ENCODE measurements at places on chromosomes 3 and 15.
A peak's percentile ranks its signal among the peaks of the same experiment; 100 is the strongest.

DNA sequence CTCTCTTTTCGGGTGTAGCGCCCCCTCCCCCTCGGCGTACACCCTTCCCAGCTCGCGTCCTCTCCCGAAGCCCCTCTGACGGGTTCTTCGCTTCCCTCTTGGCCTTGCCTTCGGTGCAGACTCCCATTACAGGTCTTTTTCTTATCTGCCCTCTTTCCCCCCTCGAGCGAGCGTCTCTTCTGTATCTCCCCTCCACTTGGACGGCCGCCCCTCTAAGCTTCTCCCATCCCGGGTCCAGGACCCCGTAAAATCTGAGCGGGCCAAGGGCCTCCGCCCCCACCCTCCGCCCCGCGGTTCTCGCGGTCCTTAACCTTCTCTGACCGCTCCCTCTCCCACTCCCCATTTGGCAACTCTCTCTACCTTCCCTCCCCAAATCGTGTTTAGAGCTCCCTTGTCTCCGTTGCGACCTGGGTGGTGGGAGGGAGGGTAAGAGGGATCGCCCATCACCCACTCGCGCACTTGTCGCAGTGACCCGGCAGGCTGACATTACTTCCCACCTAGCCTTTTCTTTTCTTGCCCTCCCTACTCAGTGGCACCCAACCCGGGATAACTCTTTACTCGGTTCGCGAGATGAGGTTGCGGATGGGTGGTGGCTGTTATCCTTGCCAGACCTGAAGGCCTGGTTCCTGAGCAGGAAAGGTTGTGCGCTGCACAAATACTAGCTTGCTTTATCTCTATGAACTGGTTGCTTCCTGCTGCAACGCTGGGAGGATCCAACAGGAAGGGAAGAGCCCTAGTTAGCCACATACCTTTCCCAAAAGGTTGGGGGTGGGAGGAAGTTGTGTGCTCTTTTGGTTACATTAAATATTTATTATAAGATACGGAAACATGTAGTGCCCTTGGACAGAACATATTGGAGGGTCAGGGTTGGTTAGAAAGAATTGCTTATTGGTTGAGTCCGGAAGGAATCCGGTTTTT, 922 bp downstream of the RAB11A start:
- DNase-seq = peak; percentile 15

- no peak for DNase-seq
Observed at GRCh38 chr3:869734-870133, 223.1 kb upstream of the CNTN6 start.

DNA sequence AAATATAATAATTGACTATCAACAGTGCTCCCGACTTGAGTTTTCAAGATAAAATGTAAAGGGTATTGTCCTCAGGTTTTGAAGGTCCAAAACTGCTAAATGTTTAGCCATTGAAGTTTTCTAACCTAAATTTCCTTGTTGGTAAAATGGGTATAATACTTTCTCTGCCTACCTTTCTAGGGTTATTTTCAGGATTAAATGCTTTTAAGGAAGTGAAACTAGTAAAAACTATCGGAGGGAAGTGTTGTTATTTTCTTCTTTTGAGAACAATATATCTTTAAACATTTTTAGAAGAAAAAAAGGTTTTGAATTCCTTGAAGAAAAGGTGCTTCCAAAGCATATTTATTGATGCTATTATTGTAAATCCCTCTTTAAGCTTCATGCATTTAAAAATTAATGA, 67.3 kb downstream of the FILIP1L start:
- DNase-seq = no peak

GRCh38 chr3:145118303-145118702, 1042.7 kb downstream of the PLOD2 start:
- DNase-seq = no peak

GRCh38 chr3:86993704-86994103, 2.8 kb upstream of the VGLL3 start:
- no peak for DNase-seq

- peak; percentile 21 for DNase-seq
Observed at GRCh38 chr3:196537319-196537984, 22.3 kb upstream of the SMCO1 start.

- no peak for DNase-seq
Observed at GRCh38 chr3:32335365-32336112, 56.1 kb upstream of the CMTM7 start.

DNA sequence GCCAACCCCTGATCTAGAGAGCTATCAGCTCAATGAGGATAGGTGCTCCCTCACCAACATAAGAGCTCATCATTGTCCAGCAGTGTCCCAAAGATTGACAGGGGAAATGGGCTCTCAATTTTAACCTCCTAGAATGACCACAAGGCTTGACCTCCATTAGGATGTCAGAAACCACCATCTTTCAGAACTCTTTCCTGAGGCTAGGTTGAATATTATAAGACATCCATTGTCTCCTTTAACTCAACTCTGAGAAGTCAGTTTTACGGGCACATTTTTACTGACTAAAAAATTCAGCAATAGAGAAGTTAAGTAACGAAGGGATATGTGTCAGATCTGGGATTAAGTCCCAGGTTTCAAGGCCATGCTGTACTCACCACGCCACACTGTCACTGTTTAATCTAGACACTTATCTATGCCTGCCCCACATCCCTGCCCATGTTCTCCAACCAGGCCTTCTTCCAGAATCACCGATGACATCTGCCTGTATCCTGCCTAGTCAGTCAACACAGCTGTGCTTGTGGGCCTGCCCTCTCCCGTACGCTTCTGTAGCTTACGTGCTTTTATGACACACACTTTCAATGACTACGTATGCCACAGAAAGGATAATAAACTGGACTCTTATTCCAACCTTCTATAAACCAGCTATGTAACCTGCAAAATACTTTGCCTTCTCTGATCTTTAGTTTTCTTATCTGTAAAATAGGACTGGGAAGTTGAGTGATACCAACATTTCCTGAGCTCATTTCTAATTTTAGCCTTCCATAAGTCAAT, 17.1 kb upstream of the MUC13 start:
- no peak for DNase-seq

- DNase-seq = peak; percentile 35
Observed at GRCh38 chr15:80695911-80696661, 976 bp downstream of the ABHD17C start.

DNA sequence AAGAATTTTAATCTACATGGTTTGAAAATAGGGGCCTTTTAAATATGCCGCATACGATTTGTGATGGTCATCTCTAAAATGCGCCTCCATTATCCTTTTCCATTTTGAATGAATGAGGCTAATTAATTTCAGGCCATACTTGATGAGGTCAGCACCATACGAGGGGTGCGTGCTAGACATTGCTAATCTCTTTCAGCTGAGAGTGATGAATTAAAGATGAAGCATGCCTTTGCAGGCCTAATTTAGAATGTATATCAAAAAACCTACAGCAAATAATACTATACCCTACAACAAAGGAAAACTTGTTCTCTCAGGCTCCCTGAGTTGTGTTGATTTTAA, 18.6 kb upstream of the NR2F2 start:
- no peak for DNase-seq

GRCh38 chr15:58313304-58313703, 118.5 kb upstream of the LIPC start:
- no peak for DNase-seq

- DNase-seq = no peak
Observed at GRCh38 chr3:109440353-109440752, 103.0 kb upstream of the DPPA4 start.

DNA sequence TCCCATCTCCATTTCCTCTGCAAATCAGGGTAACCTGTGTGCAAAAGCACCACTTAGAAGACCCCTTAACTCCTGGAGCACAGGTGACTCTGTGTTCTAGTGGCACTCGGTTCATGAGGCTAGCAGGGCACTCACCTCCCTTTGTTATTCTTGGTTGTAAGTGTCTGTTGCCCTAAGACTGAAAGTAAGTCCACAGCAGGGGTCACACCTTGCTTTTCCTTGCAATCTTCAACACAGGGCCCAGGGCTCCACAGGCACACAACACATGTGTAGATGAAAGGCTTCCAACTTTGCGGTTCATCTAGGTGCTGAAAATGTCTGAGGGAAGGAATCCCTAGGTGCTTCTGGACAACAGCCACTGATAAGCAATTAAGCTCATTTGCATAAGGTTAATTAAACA, 2.9 kb downstream of the RNU6-1 start:
- no peak for DNase-seq

- no peak for DNase-seq
Observed at GRCh38 chr3:129077222-129077621, 16.6 kb downstream of the GP9 start.

DNA sequence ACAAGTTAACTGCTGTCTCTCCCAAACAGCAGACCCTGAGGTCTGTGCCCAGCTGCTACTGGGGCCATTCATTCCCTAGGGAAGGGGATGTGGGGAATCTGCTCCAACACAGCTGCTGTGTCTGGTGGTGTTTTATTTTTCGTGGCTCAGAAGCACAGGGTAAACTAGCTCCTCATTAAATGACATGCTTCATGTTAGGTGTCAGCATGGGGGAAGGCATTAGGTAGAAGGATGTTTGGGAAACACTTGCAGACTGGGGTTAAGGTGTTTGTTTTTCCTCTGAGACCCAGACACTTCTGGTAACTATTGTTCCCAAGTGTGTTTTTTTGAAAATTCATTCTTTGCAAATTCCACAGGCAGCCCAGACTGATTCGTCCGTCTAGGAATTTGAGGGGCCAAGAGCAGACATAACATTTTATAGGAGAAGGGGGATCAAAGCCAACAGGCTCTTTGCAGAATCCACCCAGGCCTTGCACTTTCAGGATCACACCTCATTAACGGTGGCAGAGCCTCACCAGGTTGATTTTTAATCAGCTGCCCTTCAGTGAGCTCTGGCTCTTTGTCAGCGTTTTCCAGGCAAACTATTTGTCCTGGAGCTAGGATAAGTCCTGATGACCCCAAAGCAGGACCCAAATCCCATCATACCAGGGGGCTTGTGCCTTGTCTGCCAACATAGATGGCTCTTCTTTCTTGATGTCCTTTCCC, 65.4 kb upstream of the ITGA11 start:
- no peak for DNase-seq

DNA sequence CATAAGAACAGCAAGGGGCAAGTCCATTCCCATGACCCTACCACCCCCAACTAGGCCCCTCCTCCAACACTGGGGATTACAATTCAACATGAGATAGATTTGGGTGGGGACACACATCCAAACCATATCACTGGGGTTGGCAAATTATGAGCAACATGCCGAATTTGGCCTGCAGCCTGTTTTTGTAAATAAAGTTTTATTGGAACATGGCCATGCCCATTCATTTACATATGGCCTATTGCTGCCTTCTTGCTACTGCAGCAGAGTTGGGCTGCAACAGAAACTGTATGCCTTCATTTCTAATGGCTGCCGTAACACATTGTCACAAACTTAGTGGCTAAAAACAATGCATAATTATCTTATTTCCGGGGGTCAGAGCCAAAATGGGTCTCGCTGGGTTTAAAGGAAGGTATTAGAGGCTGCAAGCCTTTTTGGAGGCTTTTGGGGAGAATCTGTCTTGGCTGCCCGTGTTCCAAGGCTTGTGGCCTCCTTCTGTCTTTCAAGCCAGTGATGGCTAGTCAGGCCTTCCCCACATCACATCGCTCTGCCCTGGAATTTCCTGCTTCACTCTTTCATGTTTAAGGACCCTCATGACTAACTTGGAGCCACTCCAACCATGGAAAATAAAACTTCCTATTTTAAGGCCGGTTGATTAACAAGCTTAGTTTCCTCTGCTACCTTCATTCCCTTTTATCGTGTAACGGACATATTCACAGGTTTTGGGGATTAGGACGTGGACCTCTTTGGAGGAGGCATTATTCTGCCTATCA, 428.5 kb upstream of the PROK2 start:
- no peak for DNase-seq

GRCh38 chr15:69908590-69909420, 188.9 kb downstream of the TLE3 start:
- no peak for DNase-seq

DNA sequence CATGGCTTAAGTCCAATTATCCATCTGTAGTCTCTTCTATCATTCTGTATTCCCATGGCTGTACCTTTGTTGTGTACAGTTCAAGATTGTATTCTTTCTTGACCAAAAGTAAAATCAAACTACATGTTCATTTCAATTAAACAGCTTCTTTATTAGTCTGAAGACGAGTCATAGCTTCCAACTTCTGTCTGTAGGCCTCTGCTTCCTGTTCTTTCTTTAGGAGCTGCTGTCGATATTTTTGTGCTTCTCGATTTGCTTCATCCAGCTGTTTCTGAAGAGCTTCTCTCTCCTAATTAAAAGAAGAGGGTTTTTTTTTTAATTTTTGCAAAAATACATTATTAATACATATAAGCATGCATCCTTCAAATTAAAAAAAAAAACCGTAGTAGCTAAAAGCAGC, 13.0 kb upstream of the HDC start:
- DNase-seq = no peak

- no peak for DNase-seq
Observed at GRCh38 chr3:10505791-10506585, 602 bp upstream of the ATP2B2 start.

DNA sequence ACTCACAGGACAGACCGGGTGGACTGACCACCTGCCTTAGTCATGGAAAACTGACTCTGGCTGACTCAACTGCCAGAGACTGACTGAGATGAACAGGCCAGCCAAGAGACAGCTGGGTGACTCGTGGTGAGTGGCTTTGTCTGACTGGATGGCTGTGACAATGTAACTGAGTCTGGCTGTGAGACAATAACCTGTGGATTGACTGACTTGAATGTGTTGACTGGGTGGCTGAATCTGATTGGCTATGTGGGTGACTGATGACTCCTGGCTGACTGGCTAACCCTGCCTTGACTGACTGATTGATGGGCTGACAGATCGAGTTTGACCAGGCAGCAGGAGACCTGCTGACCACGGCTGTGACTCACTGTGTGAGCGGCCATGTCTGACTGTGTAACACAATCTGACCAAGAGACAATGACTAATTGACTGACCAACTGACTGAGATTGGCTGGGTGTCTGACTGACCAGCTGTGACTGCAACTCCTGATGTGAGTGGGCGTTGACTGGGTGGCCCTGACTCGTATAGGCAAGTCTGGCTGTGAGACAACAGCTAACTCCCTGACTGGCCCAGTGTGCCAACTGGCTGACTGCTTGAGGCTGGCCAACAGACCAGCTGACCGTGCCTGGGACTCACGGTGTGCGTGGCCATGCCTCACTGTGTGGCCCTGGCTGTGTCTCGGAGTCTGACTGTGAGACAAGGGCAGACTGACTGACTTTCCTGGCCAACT, 509.1 kb downstream of the SHQ1 start:
- no peak for DNase-seq

Data from germinal center (tissue), 1 donor.